ENCODE measurements at places on chromosomes 12 and 14.
A peak's percentile ranks its signal among the peaks of the same experiment; 100 is the strongest.

DNA sequence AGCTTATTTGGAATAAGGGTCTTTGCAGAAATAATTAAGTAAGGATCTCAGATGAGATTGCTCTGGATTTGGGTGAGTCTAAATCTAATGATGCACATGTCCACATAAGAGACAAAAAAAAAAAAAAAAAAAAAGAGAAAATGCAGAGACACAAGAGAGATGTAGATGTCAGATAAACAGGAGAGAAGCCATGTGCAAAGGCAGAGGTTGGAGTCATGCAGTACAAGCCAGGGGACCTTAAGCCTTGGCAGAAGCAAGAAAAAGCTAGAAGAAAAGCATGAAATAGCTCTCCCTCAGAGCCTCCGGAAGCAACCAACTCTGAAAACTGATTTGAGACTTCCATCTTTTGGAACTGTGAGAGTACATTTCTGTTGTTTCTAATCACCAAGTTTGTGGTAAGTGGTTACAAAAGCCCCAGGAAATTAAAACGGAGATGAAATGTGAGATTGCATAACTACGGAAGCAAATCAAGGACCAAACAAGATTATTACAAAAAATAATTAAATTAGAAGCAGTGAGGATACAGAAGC lies 1304.0 kb upstream of the SEL1L start:
- no peak for DNase-seq

- no peak for DNase-seq
These were observed 95.1 kb upstream of the COCH start for GRCh38 chr14:30779210-30779609.

DNA sequence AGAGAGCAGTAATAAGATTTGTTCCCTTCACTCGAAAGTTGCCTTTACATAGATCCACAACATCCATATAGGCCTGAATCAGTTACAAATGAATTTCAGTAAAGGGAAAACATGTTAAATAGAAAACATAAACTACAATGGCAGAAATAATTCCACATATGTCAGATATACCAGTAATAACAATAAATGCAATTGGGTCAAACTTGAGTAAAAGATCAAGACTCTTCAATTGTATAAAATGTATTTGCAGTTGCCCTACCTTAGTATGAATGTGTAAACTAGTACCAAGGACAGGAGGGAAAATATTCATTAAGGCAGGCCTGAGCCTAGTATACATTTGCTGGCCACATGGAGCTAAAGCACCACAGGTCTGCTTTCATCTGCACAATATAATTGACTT lies 17.6 kb downstream of the NOS1 start:
- no peak for DNase-seq

DNA sequence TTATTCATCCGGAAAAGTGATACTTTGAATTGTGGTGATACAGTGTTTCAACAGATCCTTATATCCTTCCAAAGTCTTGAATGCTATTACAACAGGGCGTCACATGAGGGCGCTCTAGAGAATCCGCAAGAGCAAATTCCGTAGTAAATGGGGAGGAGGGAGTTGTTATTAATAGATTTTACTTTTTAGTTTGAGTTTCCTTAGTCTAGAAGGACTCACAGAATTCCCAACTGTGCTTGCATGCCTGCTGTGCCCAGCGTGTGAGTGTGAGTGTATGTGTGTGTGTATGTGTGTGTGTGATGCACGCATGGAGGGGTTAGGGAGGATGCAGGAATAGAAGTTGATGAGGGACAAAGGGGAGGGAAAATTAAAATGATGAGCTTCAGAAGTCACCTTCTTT lies 375.3 kb downstream of the C12orf75 start:
- peak; percentile 56 for DNase-seq

DNA sequence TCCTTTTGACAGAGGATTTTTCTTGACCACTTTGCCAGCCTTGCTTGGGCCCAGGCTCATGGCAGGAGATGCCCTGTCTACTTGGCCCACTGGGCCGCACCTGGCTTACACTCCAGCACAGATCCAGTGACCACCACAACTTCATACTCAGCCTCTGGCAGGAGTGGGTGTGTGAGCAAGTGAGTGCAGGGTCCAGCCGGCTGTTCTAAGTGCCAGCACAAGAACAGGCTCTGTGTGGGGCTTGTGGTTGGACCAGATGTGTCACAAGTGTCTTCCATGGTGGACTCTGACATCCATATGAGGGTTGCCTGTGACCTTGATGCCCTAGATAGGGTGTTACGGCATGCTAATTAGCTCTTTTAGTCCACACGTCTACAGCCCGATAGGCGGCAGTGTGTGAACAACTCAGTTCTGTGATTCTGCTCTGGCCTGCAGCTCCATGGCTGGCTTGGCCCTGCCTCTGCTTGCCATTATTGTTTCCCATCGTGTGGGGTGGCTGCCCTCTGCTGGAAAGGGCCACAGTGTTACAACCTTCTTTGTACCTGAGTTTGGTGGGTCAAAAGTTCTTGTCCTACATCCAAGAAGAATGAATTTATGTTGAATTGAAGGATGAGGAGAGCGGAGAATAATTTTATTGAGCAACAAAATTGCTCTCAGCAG lies 1089.1 kb downstream of the SLC6A15 start:
- no peak for DNase-seq

GRCh38 chr12:47721431-47721973 lies 3.8 kb downstream of the ENDOU start:
- DNase-seq: no peak

DNA sequence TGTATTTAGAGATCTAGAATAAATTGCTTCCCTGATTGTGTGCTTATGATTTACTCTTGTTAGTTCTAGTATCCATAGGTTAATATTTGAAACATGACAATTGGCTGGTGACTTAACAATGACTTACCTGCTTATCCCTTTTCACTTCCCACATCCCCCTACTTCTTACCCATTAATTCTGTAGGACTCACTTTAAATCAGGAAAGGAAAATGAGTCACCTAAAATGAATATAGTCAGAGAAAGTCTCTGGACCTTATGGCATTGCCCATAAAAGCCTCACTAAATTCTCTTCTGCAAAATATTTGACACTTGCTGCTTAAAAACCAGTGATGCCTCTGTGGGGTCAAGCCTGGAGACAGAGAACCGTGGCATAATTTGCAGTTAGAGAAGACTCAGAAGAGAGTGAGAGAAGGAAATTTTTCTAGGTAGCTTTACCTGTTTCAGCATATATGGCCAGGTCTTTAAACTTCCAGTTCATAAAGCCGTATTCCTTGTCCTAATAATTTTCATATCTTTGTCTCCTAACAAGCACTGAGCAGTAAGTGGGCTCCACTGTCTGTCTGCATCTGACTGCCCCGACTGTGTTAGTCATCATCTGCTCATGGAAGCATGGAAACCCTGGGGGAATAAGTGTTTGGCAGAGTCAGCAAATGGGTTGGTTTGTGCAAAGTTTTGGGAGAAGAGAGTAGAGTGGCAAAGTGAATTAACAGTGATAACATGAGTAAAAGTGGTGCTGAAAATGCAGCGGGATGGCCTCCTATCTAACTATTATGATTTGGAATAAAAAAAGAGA lies 294.4 kb downstream of the AKAP6 start:
- DNase-seq: peak; percentile 31

DNA sequence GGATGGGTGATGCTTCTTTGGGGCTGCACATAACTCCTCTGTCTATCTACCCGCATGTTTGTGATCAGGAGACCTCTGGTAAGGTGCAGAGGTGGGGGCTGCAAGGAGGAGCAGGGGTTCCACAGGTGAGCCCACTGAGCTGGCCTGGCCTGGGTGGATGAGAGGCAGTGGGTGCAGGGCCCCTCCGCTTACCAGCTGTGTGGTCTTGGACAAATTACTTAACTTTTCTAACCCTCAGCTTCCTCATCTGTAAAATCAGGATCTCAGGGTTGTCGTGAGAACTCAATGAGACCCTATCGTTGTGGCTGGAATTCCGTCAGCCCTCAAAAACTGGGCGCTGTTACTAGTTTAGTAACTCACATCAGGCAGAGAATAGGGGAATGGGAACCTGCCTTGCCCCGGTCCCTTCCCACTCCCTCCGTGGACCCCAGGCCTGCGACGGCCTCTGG lies 7.5 kb downstream of the PTPN6 start:
- DNase-seq: no peak

- DNase-seq: no peak
These were observed 101.2 kb downstream of the PAPLN start for GRCh38 chr14:73338551-73338950.

- DNase-seq: no peak
These were observed 693.9 kb upstream of the MGAT4C start for GRCh38 chr12:86950043-86950442.

DNA sequence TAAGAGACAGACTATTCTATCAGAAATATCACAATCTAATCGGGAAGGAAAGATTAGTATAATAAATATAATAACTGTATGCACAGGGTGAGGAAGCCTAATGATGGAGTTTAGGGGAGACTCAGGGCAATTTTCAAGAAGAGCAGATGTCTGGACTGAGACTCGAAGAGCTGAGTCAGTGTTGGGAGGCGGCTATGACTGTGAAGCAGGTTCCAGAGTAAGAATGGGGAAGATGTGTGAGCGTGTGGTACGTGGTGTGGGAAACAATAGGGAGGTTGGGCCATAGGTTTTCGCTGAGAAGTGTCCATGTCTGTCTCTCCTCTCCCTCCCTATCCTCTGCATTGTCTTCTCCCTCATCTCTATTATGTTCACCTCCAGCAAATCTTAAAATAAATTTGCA lies 85.6 kb downstream of the LMO3 start:
- no peak for DNase-seq

GRCh38 chr12:51482929-51483697 lies 58.5 kb downstream of the SLC4A8 start:
- peak; percentile 30 for DNase-seq

- DNase-seq: peak; percentile 65
These were observed 11.0 kb upstream of the FBXL14 start for GRCh38 chr12:1605129-1606020.

- DNase-seq: no peak
These were observed 188.9 kb downstream of the PPFIA2 start for GRCh38 chr12:81570234-81570633.

DNA sequence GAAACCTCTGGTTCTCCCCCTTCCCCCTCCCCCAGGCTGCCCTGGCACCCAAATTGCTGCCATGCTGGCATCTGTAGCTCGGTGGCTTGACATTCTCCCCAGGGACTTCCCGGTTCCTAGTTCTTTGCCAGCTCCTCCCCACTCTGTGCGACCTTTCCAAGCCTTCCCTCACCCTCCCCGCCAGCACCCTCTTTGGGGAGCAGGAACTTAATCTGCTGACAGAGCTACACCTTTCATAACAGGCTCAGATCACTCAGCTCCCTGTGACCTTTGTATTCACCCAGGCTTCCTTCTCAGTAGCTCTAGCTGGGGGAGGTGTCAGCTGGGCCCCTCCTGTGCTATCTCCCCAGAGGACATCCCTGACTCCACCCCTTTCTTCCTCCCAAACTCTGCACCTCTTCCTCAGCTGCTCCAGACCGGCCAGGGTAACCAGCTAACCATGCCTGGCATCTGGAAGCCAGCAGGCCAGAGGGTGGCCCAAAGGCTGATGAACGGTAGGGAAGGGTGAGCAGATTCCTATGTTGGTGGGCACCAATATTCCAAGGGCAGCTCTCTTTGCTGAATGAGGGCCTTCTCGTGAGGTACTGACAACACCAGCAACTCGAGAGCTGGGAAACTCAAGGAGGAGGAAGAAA lies 1.8 kb upstream of the COX14 start:
- DNase-seq: no peak

DNA sequence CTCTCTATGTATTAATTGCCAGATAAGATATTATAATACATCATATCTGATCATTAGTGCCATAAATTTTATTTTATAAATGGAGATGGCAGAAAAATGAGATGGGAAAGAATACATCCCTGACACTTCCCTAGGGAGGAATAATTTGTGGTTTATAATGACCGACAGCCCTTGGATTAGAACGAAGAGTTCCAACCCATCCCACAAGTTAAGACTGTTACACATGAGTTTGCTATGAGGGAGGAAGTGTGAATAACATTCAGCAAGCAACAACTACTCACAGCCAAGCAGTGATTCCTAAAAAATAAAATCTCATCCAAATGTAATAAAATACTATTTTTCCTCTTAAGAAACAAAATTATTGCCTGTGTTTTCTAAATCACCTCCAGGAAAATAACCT lies 299.0 kb downstream of the CCDC91 start:
- DNase-seq: peak; percentile 48

DNA sequence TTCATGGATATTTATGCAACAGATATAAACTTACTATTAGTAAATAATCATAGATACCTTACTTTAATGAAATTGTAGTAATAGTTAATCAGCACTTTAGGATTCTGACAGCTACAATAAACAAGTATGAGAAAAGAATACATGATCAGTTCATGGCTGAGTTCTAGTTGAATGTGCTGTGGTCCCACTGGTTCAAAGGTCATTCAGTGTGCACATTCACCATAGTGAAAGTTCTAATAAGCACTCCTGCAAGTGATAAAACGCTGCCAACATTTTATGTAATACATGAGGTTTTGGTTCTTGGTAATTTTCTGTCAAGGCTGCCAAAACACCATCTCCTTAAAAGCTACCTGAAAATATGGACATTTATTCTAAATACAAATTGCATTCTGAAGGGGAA lies 92.6 kb downstream of the NUMB start:
- no peak for DNase-seq

- no peak for DNase-seq
These were observed 65.0 kb upstream of the MON2 start for GRCh38 chr12:62401631-62402030.

- no peak for DNase-seq
These were observed 6.4 kb upstream of the CLEC6A start for GRCh38 chr12:8449355-8449859.

GRCh38 chr12:109273354-109273753 lies 35.7 kb downstream of the FOXN4 start:
- DNase-seq: no peak

DNA sequence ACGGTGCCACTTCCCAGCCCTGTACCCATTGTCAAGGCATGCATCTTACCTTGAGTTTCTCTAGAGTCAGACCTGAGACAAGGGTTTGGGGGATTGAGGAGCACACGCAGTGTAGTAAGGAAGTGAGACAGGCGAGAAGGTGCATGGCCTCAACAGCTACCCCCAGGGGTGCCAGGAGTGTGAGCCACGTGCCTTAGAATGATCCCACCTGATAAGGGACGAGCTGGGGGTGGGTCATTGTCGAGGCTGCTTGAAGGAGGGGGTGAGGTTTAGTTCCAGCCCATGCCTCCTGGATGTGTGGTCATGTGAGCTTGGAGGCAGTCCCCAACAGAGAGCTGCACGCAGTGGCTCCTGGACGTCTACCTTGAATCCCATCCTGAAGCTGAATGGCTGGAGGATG lies 320.5 kb downstream of the VRK1 start:
- no peak for DNase-seq

- no peak for DNase-seq
These were observed 16.3 kb downstream of the AKAP6 start for GRCh38 chr14:32345311-32345791.

DNA sequence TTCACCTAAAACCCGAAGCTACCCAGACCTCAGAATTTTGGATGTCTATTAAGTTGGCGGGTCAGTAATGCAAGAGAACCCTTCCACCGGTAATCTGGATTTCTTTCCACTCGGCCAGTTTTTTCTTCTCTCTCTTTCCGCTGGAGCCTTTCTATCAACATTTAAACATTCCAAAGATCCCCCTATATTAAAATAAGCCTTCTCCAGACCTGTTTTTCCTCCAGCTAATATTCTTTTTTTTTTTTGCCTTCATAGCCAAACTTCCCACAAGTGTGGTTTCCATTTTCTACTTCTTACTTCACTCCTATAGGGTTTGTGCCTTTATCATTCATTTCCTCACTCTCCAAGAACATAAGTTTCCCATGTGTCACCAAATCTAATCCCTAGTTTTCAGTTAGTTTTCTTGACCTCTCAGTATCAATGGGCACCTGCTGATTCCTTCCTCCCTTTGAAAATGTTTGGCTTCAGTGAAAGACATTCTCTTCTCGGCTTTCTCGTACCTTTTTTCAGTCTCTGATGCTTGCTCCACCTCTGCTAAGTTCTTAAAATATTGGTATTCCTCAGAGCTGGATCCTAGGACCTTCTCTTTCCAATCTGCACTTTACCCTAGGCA lies 583 bp upstream of the SDR39U1 start:
- no peak for DNase-seq

Measured in fibroblast of skin of left quadriceps (primary cell).